Fibroblast of the aortic adventitia (primary cell): ENCODE measurements at places on chromosomes 7 and 10. TPM values are rescaled to one million over a fixed set of nuclear protein-coding genes. Genes with fewer than 3 reads are reported as not detected.

DNA sequence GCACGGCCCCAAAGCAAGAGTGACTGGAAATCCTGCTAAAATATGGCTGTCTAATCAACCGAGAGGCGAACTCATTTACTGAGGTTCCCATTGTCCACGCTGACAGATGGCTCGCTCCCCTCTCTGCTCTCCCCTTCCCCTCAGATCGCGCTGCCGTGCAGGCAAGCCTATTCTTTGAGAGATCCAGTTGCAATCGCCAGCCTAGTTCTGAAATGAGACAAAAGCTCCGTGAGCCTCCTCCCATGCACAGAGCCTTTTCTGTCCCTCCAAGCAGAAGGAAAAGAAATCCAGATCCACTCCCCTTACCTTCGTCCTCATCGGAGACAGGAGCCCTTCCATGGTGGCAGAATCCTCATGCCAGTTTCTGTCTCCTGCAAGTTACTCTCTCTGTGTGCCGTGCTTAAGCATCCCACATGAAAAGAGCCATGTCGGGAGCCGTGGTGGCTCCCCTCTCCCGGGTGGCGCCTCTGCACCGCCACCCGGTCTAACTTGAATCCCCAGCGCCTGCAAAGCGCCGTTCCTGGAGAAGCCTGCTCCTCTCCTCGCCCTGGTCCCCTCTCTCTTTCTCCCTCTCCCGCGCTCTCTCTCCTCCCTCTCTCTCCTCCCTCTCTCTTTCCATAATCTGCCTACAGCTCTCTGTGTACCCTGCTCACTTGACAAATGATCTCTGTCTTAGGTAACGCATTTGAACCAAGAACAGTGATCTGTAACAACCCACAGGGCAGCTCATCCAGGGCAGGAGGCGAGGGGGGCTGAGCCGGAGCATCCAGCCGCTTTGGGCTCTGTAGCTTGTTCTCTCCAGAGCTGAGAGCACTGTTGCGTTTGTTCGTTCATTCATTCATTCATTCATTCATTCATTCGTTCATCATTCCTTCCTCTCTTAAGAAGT is 156.8 kb downstream of the FRMD4A start:
- peak; percentile 0 for DNase-seq

- DNase-seq = no peak
Measured at GRCh38 chr10:84634636-84635035, 306.2 kb downstream of the CCSER2 start.

Gene TIAL1
- 48.7 and 60.1 TPM in 2 replicates for total RNA-seq

- DNase-seq = peak; percentile 28
Measured at GRCh38 chr7:41573862-41574261, 129.0 kb downstream of the INHBA start.

- DNase-seq = no peak
Measured at GRCh38 chr10:94402843-94403379, 570 bp downstream of the TBC1D12 start.

GRCh38 chr10:69413221-69413865 is 3.4 kb downstream of the TACR2 start:
- DNase-seq = peak; percentile 81

Gene MAP3K8
- total RNA-seq = 12.8 and 22.9 TPM in 2 replicates

Gene ZDHHC4
- 51.2 and 63.8 TPM in 2 replicates for total RNA-seq

- no peak for DNase-seq
Measured at GRCh38 chr10:117741524-117741923, 199.0 kb downstream of the EMX2 start.

Gene CAMK2B
- total RNA-seq = 6.4 TPM in 1 of 2 replicates, not detected in the other

DNA sequence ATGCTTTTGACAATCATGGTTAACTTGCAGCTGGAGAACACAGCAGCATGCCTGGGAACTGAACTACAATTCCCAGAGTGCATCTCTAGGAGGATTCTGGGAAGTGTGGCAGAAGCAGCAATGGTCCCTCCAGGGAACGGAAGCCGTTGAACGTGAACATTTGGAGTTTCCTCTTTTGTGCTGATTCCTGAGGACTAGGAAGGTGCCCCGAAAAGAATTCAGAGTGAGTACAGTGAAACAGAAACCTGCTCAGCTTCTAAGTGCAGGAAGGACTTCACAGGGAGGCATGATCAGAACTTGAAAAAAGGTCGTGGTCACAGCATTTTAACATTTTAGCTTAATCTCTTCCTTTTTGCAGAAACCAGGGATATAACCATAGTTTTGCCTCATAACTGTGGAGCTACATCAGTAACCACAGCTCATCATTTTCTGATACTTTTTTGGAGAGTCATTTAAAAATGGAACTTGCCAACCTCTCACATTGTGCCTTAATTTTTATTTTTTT is at the start of gene NUDT13:
Gene NUDT13 (plus strand): TSS at position 111 of the 505 bp plus-strand sequence. CDS start 3,911 bp downstream, outside the sequence.
- DNase-seq = peak; percentile 81

Gene DYDC2
- not detected in 2 replicates for total RNA-seq
